Activated CD4-positive, alpha-beta T cell treated with anti-CD3 and anti-CD28 coated beads, Interleukin-2, Interleukin-6, amounts not matched to agents 100 ng/mL and 50 ng/mL, durations not matched to agents 16 hours and 8 hours (primary cell): ENCODE measurements at places on chromosomes 2 and 18.

GRCh38 chr2:217151509-217152206, 291.8 kb upstream of the TNP1 start:
- DNase-seq, result no peak

GRCh38 chr2:186058614-186059013, 320.0 kb downstream of the FSIP2 start:
- DNase-seq, result no peak

DNA sequence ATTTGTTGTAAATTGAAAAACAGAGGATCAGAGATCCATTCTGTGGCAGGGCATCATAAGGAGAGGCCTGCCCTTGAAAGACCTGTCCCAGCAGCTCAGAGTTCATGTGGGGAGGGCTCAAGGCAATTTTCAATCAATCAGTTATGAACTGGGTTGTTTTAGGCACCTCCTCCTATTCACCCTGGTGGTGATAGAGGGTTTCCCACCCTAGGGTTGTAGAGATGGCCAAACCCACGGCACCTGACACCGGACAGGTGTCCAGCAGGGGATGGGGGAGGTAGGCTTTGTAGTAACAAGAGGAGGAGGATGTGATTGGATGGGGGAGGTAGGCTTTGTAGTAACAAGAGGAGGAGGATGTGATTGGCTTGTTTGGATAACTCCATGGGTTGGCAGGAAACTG, 205.7 kb downstream of the SOCS6 start:
- no peak for DNase-seq

DNA sequence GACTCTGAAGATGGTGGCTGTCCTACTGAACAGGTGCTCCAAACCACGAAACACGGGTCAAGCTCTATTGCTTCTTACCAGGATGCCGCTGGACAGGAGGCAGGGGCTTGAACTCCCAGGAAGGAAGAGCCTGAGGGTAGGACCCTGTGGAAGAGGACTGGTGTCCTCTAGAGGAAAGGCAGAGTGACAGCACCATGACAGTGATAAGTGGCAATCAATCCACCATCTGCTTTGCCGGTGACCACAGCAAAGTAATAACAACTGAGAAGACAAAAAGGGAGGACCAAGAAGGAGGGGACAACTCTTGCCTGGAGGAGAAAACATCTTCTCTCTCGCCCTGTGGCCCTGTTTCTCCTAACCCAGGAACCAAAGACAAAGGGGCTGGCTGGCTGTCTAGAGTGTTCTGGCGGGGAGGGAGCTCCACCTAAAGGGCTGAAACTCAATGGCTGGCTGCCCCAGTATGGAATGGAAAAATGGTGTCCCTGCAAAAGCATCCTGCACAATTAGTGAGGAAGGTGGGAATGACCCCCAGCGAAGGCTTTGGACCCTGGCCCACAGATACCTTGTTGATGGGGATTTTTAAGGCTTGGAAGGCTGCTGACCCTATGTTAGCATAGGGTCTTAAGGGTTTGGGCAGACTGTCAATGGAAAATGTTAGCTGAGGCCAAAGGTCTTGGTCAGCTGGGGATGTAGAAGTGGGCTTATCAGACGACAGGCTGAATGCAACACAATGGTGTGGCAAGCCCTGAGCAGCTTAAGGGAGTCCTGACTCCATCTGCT, 35.4 kb downstream of the PROC start:
- DNase-seq, result no peak

DNA sequence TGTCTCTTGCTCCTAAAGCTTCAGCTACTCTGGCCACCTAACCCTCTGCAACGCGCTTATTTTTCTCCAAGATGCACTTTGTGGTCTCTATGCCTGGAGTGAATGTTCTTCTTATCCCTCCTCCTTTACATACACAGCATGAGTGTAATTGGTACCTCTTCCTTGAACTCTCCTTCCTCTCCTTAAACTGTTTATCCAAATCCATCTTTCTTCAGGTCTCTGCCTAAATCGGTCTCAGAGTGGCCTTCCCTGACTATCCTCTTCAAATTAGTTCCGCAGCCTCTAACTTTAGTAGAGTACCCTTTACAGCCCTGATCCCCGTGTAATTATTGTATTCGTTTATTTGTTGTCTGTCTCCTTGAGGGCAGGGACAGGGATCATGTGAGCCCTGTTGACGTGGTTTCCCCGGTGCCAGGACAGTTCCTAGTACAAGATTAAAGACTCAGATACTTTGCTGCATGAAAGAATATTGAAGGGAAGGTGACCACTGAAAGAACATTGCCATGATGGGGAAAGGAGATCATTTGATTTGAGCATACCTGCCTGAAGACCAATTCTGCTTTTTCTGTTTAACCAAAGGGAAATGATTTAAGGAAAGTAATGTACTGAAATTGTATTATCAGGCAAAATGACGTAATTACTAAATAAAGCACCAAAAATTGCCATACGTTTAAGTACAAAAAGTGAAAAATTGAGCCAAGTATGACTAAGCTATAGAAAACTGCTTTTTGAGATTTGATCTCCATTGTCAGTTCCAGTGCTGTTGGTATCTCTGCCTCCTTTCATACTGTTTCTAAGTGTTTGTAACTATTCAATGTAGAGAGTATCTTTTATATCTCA, 1.2 kb downstream of the CNOT9 start:
- DNase-seq, result peak; percentile 32

DNA sequence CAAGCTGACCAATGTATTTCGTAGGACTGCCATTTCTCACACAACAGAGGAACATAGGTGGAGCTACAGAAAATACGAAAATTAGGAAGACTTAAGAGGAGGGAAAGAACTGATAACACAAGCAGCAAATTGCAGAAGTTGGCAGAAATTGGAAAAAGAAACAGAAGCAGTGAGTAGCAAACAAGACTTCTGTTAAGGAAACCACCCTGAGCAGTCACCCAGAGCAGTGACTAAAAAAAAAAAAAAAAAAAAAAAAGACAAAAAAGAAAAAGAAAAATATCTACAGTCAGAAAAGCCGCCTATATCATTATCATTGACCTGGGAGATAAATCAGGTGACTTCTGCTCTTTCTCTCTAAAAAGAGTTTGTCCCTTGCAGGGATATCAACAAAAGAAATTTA, 21.4 kb downstream of the STK17B start:
- DNase-seq, result no peak

DNA sequence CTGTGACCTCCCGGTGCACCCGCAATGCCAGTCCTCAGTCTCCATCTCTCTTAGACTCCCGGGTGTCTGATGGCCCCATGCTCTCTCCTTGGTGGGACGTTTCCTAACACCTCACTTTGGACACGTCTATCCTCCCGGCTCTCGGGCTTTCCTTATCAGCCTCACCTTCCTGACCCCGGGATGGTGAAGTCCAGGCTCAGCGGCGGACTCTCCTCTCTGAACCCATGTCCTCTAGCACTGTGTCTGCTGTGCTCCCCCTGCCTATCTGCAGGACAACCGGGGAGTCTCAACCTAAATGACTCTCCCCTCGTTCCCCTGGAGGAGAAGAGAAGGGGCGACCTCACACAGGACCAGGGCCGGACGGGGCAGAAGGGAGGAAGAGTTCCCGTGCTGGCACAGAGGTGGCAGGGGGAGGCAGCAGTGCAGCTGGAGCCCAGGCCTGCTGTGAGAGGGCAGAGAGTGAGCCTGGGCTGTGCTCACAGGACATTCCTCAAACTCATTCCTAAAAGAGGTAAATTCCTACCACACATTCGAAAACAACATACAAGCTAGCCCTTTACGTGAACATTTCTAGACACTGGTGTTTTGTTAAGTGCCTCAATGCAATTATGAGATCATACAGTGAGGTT, 41.9 kb downstream of the MBP start:
- no peak for DNase-seq

GRCh38 chr2:108392029-108392428, 14.3 kb downstream of the SULT1C4 start:
- no peak for DNase-seq

GRCh38 chr2:201414099-201415023, 36.9 kb downstream of the TRAK2 start:
- DNase-seq, result peak; percentile 63

DNA sequence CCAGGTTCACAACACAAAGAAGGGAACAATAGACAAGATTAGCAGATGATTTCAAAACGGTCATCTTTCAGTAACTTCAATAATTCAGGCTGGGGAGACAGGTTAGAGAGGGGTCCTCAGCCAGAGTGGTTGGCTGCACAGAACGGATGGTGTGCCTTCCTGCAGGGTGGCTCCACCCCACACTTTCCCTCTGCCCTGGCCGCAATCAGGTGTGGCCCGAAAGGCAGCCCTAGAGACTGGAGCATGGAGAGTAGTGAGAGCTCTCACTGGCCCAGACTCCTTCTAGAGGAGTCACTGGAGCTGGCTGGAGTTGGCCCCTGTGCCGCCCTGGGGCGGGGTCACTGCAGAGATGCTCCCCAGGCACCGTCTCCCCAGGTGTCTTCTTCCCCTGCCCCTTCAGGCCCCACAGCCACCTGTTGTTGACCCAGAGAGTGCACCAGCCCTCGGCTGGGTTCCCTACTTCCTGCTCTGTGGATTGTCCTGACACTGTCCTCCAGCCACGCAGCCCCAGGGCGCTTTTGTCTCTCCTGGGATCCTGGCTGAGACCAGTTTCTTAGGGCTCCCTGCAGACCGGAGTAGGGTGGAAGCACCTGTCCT, 126.8 kb downstream of the PXDN start:
- no peak for DNase-seq

DNA sequence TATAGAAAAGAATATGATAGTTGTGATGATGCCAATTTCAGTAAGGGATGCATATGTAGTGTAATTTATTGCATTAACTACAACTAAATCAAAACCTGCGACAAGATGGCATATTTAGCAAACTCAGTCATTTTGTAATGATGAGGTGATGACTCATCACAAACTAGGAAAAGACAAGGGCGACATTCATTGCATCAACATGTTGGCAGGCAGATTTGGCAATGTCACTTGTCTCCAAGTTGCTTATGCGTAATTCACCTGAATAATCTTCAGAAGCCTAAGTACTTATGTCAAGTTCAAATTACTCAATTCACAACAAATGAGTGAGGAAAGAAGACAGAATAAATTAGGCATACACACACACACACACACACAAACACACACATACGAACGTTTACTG, 273.2 kb upstream of the RGPD4 start:
- no peak for DNase-seq

GRCh38 chr18:79796531-79797405, 970 bp upstream of the KCNG2 start:
- DNase-seq, result no peak

- peak; percentile 44 for DNase-seq
Measured at GRCh38 chr2:31812051-31812798, 198.6 kb downstream of the MEMO1 start.

- no peak for DNase-seq
Measured at GRCh38 chr2:60386436-60386835, 167.0 kb downstream of the BCL11A start.

GRCh38 chr2:85347599-85347998, 6.7 kb downstream of the RETSAT start:
- no peak for DNase-seq

GRCh38 chr2:149899390-149899789, 311.8 kb upstream of the MMADHC start:
- DNase-seq, result no peak

DNA sequence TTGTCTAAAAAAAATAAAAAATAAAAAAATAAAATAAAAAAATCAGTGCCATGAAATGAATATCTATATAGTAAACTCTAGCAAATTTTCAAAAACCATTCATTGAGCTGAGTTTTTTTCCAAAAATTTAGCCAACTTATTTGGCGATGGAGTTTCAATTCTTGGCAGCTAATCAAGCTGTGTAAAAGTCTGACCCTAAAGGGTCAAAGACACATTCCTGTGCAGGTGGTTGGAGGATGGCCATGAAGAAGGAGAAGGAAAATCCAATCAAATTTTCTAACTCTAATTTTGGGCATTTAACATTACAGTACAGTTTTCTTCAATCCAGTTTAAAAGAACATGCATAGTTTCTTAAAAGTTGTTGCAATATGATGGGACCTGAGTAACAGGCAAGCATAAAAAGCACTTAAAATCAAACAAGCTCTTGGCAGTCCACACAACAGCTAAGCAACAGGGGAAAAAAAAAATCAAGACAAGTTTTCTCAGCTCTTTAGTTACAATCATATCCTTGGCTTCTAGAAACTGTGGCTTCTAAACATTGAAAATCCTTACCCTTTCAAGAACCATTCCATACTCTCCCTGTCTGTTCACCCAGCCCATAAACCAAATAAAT, 54.5 kb downstream of the ACVR1 start:
- no peak for DNase-seq

DNA sequence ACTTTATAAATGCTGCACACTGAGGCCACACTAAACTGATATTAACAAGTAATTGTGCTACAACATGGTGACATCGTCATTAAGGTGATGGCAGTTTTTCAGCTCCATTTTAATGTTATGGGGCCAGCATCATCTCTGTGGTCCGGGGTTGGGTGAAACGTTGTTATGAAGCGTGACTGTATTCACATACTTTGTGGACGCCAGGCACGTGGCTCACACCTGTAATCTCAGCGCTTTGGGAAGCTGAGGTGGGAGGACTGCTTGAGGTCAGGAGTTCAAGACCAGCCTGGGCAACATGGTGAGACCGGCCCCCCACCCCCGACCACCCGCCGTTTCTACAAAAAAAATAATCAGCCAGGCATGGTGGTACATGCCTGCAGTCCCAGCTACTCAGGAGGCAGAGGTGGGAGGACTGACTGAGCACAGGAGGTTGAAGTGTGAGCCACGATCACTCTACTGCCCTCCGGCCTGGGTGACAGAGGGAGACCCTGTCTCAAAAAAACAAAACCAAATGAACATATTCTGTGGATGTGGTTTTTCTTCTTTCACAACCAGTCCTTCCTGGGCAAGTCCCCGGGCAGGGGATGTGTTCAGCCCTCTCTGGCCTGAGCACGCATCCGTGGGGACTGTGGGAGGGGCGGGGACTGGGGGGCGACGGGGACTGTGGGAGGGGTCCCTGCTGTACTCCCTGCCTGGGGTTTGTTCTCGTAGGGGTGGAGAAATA, 12.9 kb upstream of the GAL3ST2 start:
- DNase-seq, result peak; percentile 51

GRCh38 chr2:236545248-236545658, 24.4 kb upstream of the ACKR3 start:
- DNase-seq, result no peak

DNA sequence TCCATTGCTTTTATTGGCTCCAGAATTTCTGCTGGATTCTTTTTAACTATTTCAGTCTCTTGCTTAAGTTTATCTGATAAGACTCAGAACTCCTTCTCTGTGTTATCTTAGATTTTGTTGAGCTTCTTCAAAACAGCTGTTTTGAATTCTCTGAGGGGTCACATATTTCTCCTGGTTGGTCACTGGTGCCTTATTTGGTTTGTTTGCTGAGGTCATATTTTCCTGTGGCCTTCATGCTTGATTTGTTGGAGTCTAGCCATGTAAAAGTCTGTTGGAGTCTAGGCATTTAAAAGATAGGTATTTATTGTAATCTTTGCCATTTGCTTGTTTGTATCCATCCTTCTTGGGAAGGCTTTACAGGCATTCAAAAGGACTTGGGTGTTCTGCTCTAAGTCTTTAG, 398.7 kb downstream of the DSEL start:
- DNase-seq, result no peak

DNA sequence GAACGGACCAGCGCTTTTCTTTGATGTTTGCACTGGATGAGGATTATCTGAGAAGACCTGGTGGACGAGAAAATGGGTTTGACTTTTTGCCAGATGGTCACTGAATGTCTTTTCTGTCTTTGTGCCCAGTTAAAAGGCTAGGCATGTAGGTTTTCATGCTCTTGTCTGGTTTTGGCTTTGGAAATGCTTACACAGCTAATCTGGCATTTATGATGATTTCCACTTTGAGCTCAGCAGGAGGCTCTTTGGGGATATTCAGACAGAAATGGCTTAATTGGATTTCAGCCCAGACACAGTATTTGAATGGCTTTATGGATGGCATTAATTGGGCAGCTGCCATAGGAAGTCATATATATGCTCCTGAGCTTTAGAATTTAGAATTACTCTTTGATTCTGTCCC, 59.6 kb downstream of the NCK2 start:
- DNase-seq, result no peak
